Stomach (tissue), 19 donors: ENCODE measurements at places on chromosomes 11 and 22.

- H3K27me3 ChIP-seq = peaks cover 8% of the 10 kb centered on the region
- H3K27ac ChIP-seq = peak overlapping the region; percentile 73
- H3K36me3 ChIP-seq = no peaks in the 10 kb centered on the region
- H3K4me3 ChIP-seq = no peak overlapping the region
These were observed 56.7 kb downstream of the TP53I11 start for GRCh38 chr11:44893846-44894617.

DNA sequence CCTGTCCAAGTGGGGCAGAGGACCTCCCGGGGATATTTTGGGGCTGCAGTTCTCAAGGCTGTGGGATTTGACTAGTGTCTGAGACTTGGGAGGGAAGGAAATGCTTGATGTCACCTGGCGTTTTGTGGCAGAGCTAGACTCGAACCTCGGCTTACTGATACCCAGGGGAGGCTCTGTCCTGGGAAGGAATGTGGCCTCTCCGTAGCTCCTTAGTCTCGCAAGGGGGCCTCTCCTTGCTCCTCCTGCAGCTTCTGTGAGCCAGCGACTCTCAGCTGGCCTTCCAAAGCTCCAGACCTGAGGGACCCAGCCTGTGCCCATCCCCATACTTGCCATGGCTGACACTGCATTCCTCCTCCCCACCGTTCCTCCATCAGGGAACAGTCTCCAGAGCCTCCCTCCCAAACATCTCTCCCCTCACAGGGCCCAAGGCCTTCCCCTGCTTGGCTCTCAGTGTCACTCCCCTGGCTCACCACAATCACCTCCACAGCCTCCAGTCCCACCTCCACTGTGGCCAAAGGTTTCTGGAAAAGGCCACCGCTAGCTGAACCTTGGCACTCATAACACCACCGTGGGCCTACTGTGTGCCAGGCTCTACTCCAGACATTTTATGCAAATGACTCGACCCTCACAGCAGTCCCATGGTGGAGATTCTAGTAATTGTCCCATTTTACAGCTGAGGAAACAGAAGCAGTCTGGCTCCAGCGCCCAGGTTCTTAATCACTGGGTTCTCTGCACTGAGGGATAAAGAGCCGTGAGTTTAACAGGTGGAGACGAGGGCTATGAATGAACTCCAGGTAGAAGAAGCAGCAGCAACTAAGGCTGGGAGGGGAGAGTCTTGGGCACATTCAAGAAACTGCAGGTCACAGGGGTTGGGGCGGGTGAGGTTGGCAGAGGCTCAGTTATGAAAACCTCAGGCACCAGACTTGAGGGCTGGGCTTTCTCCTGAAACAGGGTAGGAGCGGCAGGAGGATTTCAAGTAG lies 12.1 kb downstream of the P2RY2 start:
- no peak overlapping the region for H3K27ac ChIP-seq
- H3K36me3 ChIP-seq = no peaks in the 10 kb centered on the region
- H3K4me3 ChIP-seq = no peak overlapping the region
- no peak for DNase-seq

DNA sequence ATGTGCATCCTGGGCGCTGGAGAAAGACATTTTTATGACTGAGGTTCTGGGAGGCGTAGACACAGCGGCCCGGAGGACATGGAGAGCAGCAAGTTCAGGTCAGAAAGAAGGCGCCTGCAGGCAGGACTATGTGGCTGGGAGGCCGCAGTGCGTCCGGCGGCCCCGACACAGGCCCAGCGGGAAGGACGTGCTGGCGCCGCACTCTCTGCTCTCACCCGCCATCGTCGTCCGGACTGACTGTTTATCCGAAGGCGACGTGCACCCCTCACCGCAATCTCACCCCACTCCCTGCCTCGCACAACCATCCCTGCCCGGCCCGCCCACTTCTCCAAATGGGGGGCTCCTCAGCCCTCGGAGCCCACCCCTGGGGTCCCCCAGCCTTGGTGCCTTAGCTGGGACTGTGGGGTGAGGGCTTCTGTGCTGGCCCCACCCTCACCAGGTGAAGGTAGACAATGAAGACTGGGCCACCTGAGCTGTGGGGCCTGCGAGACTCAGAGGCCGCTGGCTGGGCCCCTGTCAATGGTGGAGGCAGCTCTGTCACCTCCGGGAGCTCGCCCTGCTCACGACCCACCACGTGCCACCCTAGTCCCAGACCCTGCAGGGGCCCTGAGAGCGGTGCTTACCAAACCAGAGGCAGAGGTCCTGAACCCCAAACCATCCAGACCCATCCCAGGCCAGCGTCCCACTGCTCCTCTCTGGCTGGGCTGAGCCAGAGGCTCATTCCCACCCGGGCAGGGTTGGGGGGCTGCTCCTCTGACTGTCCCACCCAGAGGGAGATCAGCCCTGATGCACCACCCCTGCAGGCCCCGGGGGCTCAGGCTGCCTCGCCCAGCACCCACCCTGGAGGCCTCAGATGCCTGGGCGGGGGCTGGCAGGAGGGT lies 16.2 kb upstream of the MUC5B start:
- H3K27ac ChIP-seq = no peak overlapping the region
- H3K4me3 ChIP-seq = no peak overlapping the region
- peaks cover 11% of the 10 kb centered on the region for H3K27me3 ChIP-seq

GRCh38 chr11:36930256-36930655 lies 332.2 kb upstream of the RAG2 start:
- no peaks in the 10 kb centered on the region for H3K27me3 ChIP-seq
- no peak overlapping the region for H3K27ac ChIP-seq
- no peaks in the 10 kb centered on the region for H3K4me1 ChIP-seq
- no peaks in the 10 kb centered on the region for H3K36me3 ChIP-seq

GRCh38 chr11:74559110-74559933 lies 33.1 kb upstream of the POLD3 start:
- H3K27me3 ChIP-seq = no peaks in the 10 kb centered on the region
- peak; percentile 39 for DNase-seq
- H3K27ac ChIP-seq = no peak overlapping the region
- H3K36me3 ChIP-seq = no peaks in the 10 kb centered on the region
- H3K4me1 ChIP-seq = no peaks in the 10 kb centered on the region

DNA sequence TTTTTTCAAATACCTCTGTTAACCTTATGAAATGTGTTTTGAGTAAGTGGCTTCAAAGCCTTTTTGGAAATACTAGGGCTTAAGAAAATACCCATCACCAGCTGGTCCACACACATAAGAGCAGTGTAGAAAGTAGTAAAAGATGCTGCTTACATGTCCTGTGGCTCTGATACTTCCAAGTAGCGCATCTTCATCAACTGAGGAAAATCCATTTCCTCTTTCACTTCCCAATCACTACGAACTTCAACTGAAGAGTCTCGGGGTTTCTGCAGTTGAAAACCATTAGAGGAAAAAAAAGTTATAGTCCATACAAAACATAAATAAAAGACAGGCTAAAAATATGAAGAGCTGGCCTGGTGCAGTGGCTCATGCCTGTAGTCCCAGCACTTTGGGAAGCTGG lies 8.5 kb downstream of the EIF3D start:
- no peaks in the 10 kb centered on the region for H3K4me1 ChIP-seq
- H3K27ac ChIP-seq = no peak overlapping the region
- H3K27me3 ChIP-seq = no peaks in the 10 kb centered on the region
- no peak overlapping the region for H3K4me3 ChIP-seq

DNA sequence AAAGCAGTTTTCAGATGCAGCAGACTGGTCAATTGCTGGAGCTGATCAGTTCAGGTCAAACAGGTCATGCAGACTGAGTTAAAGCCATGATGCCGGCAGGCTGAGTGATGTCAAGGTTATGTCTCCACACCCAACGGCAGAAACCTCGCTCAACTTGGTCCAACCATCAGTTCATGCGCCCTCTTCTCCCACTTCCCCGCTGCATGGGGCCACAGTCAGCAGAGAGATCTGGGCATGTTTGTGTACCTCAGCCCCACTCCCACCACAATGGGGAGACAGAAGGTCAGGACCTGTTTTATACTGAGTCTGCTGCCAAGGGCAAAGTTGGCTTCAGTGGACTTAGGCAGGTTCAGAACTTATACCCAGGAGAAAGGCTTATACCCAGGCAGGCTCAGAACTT lies 118.7 kb downstream of the TRIM29 start:
- no peaks in the 10 kb centered on the region for H3K36me3 ChIP-seq
- H3K27me3 ChIP-seq = no peaks in the 10 kb centered on the region

DNA sequence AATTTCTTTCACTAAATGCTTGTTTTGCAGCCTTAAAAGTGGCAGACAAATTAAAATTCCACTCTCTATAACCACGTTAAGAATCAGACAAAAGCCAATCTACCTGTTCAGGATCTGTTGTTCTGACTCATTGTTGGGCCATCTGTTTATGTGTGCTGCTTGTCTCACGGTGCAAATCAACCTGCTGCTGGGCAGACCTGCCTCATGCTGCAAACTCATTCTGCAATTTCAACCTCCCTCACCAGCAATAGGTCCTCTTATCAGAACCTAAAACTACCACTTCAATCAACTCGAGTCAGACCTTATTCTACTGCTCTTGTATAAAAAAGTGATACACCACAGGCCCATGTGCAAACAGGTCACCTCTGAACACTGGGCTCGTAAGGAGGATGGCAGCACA lies 75.1 kb downstream of the LARGE2 start:
- peaks cover 11% of the 10 kb centered on the region for H3K4me1 ChIP-seq
- no peaks in the 10 kb centered on the region for H3K36me3 ChIP-seq
- no peak overlapping the region for H3K27ac ChIP-seq
- DNase-seq = no peak
- no peak overlapping the region for H3K4me3 ChIP-seq
- no peaks in the 10 kb centered on the region for H3K27me3 ChIP-seq

DNA sequence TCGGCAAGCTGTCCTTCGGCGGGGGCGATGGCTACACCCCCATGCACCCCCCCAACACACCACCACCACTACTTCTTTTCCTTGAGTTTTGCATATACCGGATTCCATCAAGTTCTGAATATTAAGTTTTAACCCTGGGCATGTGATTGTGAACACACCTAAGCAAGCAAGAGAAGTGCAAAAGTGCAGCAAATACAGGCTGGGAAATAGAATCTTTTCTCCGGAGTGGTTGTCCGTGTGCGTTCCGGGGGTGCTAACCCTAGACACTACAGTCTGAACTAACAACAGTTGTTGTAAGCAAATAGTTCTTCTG lies 574 bp downstream of the PRSS23 start:
- H3K27me3 ChIP-seq = peaks cover 9% of the 10 kb centered on the region
- peaks cover 54% of the 10 kb centered on the region for H3K4me1 ChIP-seq
- no peak for DNase-seq
- no peaks in the 10 kb centered on the region for H3K36me3 ChIP-seq
- peak overlapping the region; percentile 63 for H3K4me3 ChIP-seq

DNA sequence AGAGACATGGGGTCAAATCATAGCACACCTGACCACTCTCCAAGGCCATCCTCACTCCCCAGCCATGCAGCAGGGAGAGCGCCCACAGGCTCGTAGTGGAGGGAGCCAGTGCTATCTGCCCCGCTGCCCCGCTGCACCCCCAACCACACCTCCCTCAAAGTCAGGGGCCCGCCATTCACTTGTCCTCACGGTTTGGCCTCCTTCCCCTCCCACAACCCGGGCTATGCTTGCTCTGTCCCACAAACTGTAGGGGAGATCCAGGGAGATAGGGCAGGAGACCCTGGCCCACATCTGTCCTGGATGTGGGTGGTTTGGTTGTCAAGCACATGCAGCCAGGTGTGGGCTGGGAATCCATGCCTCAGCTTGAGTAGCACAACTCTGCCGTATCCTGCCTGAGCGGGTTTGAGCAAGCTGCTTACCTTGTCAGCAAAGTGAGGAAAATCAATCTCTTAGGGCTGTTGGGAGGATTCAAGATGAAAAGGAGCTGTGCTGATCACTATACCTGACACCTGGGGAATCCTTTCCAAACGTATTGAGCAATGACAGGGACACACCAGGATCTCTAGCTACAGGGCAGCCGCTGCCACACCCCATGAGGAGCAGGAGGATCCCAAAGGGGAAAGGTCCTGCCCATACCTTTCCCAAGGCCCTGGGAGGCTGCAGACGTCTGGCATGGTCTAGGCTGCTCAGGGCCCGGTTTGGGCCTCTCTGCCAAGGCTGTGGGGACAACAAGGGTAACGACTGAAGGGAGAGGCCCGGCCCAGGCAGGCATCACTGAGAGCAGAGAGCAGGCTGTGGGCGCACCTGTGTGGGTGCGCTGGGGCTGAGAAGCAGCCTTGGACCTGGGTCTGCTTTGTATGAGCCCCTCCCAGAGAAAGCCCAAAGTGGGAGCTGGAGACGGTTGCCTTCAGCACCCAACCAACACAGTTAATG lies 23.3 kb downstream of the KCNJ5 start:
- H3K27me3 ChIP-seq = peaks cover 5% of the 10 kb centered on the region
- H3K4me3 ChIP-seq = no peak overlapping the region
- H3K27ac ChIP-seq = no peak overlapping the region
- peaks cover under 1% of the 10 kb centered on the region for H3K4me1 ChIP-seq

GRCh38 chr11:120940160-120940848 lies 83.6 kb upstream of the TBCEL start:
- H3K4me1 ChIP-seq = no peaks in the 10 kb centered on the region
- no peaks in the 10 kb centered on the region for H3K27me3 ChIP-seq
- no peak overlapping the region for H3K27ac ChIP-seq

DNA sequence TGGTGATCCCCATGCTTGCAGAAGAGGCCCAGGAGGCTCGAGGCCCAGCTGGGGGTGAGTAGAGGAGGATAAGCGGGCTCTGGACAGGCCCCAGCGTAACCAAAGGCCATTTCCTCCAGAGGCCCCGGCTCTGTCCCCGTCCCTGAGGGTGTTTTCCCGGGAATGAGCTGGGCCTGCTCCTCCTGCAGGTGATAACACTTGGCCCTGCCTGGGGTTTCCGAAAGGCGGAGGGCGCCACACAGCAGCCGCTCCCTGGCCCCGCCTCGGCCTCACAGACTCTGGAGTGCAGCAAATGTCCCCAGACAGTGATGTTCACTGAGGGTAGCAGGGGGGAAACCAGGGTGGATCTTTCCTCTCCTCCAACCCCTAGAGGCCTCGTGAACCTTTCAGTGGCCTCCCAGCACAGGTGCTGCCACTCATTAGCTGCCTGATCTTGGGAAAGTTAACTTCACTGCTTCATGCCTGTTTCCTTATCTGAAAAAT lies 10.5 kb upstream of the MGAT3 start:
- DNase-seq = peak; percentile 71
- H3K36me3 ChIP-seq = no peaks in the 10 kb centered on the region
- H3K27ac ChIP-seq = peak overlapping the region; percentile 1
- H3K27me3 ChIP-seq = no peaks in the 10 kb centered on the region
- H3K4me3 ChIP-seq = no peak overlapping the region

GRCh38 chr22:17035246-17035645 lies 27.2 kb upstream of the GAB4 start:
- peaks cover 3% of the 10 kb centered on the region for H3K4me1 ChIP-seq
- no peak overlapping the region for H3K27ac ChIP-seq
- H3K36me3 ChIP-seq = no peaks in the 10 kb centered on the region
- no peak overlapping the region for H3K4me3 ChIP-seq

- no peak overlapping the region for H3K4me3 ChIP-seq
- H3K4me1 ChIP-seq = no peaks in the 10 kb centered on the region
- DNase-seq = no peak
These were observed 68.1 kb upstream of the SLC22A12 start for GRCh38 chr11:64522843-64523380.

GRCh38 chr11:114124601-114125144 lies 65.2 kb downstream of the ZBTB16 start:
- no peaks in the 10 kb centered on the region for H3K27me3 ChIP-seq
- H3K4me1 ChIP-seq = peaks cover 70% of the 10 kb centered on the region
- H3K36me3 ChIP-seq = peaks cover 55% of the 10 kb centered on the region
- no peak overlapping the region for H3K27ac ChIP-seq

- H3K27ac ChIP-seq = no peak overlapping the region
- peaks cover 6% of the 10 kb centered on the region for H3K27me3 ChIP-seq
- H3K36me3 ChIP-seq = no peaks in the 10 kb centered on the region
- no peaks in the 10 kb centered on the region for H3K4me1 ChIP-seq
- no peak overlapping the region for H3K4me3 ChIP-seq
These were observed 147.9 kb upstream of the CADM1 start for GRCh38 chr11:115652094-115652493.

GRCh38 chr11:118398791-118399559 lies 2.4 kb upstream of the ATP5MG start:
- H3K27me3 ChIP-seq = no peaks in the 10 kb centered on the region
- H3K4me3 ChIP-seq = no peak overlapping the region
- peaks cover 28% of the 10 kb centered on the region for H3K4me1 ChIP-seq
- H3K27ac ChIP-seq = peak overlapping the region; percentile 29
